ENCODE measurements at places on chromosomes 2 and 18.

DNA sequence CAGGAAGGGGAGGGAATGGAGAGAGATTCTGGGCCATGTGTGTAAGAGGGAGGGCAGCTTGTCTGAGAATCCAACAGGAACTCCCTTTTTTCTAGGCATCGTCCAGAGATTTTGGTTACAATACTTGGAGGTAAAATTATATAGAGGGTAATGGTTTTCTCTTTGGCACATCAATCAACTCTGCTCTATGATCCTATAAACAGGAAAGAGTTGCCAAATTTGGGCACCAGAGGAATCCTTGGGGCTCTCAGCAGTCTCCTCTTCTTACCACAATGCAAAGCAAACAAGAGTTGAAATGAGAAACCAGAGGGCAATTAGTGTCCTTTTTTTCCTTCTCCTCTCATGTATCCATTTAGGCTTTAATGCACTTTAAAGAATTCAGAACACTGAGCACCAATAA lies 243.4 kb downstream of the SLC8A1 start:
- no peak for DNase-seq

DNA sequence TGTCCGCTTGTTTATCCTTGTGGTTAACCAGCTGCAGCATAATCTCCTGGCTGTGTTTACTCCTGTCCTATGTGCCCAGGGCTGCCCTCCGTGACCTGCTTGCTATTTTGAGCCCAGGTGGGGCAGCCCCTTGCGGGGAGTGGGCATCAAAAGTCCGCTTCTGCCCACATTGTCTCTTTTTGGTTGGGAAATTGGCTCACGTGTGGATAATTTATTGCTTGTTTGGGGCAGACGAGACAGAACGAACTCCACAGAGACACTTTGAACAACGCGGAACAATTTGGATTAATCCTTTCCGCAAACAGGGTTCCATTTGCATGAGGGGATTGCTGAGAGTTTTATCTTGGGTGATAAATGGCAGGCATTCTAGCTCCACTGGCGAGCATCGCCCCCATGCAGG lies 8.1 kb upstream of the CXCR4 start:
- no peak for DNase-seq

DNA sequence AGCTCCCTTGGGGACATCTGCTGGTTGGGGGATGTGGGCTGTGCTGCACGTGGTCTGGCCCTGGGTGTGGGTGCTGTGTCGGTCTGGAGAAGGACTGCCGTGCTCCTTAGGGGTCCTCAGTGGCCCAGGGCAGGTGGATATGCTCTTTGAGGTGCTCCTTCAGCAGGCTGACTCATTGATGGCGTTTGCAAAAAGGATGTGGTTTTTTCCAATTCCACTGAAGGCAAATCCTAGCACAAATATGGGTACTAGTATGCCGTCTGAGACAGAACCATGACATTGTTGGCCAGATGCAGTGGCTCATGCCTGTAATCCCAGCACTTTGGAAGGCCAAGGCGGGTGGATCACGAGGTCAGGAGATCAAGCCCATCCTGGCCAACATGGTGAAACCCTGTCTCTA lies 3.3 kb downstream of the PPP1R7 start:
- no peak for DNase-seq

DNA sequence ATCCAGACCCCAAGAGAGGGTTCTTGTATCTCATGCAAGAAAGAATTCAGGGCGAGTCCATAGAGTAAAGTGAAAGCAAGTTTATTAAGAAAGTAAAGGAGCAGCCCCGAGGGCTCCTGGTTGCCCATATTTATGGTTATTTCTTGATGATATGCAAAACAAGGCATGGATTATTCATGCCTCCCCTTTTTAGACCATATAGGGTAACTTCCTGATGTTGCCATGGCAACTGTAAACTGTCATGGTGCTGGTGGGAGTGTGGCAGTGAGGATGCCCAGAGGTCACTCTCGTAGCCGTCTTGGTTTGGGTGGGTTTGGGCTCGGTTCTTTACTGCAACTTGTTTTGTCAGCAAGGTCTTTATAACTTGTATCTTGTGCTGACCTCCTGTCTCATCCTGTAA lies 750.2 kb upstream of the FANCL start:
- no peak for DNase-seq

- no peak for DNase-seq
Observed at GRCh38 chr2:42049221-42050009, 1.6 kb downstream of the PKDCC start.

DNA sequence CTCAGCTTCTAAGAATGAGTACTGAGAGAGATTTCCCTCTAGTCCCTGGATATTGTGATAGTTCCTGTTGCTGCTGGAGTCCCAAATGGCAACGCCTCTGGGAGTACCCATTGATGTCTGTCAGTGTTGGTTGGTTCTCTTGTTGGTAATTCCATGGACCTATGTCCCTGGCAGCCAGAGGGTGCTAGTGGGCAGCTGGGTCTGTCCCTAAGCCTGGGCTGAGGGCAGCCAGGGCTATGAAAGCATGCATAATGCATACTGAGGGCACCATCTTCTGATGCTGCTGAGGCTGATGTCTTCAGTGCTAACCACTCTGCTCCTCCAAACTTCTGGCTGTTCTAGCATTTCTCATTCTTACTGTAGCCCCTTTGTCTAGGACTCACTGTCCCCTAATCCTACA lies 35.9 kb downstream of the NABP1 start:
- DNase-seq: no peak

GRCh38 chr2:110863726-110864125 lies 131.4 kb downstream of the ACOXL start:
- DNase-seq: no peak

DNA sequence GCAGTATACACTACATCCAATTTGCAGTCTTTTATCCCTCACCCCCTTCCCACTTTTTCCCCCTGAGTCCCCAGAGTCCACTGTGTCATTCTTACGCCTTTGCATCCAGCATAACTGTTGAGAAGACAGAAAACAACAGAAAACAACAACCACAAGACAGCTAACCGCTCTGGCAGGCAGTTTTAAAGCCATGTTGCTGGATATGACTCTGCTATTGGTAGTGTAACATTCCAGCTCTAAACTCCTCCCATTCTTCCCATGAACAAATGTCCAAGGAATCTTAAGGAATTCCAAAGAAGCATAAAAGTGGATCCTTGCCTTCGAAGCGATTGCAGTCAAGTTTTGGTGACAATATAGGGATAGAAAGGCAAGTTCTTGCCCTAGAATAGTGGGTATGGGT lies 599.1 kb downstream of the NYAP2 start:
- no peak for DNase-seq

DNA sequence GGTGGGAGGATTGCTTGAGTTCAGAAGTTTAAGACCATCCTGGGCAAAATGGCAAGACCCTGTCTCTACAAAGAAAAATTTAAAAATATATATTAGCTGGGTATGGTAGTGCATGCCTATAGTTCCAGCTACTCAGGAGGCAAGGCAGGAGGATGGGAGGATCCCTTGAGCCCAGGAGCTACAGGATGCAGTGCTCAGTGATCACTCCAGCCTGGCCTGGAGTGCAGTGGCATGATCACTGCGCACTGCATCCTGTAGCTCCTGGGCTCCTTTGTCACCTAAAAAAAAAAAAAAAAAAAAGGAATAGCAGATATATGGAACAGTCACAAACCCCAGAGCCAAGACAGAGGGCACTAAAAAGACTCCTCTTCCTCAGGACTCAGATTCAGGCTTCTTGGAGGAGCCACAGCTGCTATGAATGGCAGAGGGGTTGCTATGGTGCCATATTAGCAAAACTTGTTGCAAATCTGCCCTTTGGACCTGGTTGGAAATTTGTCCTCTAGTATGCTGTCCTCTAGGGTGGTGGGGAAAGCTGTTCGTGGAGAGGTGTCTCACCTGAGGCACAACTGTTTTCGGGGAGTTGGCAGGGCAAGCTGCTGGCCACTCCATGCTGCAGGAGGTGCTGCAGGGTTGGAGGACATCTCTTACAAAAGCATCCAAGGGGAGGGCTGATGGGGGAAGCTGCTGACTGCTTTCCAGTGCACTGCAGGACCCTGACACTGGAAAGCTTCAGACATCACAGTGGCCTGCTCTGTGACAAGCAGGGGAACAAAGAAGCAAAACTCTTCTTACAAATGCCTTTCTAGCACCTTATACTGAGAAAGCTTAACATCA lies 22.7 kb downstream of the CYP20A1 start:
- no peak for DNase-seq

DNA sequence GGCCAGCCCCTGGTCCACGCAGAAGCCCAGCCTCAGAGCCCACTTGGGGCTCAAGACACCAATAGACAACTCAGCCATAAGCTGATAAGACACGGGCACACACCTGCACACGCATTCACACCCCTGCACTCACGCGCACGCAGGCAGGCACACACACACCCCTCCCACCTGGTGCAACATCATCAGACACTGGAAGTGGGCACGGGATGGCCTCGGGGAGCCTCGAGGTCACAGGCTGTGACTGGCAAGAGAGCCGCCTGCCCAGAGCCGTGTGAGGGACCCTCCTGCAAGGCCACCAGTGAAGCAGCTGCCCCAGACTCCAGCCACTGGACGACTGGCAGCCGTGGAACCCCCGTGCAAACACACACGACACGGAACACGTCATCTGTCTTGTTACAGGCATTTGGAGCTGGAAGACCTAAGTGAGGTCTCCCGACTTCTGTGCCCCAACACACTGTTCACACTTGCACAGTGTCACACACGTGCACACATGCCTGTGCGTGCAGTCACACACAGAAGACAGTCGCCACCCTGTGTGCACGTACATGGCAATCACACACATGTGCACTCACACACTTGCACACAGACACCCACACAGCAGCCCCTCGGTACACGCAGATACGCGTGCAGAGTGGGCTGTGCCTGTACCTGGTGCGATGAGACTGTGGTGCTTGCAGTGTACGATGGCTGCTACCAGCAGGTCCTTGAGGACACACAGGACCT lies 959 bp downstream of the MAB21L4 start:
- no peak for DNase-seq

GRCh38 chr2:168732506-168732905 lies 69.9 kb upstream of the NOSTRIN start:
- no peak for DNase-seq

DNA sequence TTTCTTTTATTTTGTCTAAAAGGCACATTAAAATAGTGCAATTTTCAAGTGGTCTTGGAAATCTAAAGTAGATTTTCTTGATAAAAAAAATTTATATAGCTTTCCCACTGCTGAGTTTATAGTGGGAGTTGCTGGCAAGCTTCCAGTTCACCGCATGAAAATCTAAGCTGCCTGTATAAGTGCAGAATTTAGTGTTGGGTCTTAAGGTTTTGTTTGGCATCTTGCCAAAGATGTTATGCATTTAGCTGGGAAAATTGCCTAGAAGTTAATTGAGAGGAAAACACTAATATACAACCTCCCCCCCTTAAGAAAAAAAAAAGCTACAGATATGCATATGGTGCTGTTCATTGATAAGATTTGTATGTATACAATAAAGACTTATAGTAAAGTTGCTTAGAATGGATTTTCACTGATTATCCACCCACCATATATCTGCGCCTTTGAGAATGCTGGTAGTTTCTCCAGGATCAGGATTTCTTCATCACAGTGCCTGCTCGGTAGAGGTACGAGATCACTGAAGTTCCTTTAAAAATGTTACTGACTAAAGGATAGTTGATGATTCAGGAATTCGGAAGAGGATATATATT lies 803.2 kb upstream of the POU3F3 start:
- no peak for DNase-seq

DNA sequence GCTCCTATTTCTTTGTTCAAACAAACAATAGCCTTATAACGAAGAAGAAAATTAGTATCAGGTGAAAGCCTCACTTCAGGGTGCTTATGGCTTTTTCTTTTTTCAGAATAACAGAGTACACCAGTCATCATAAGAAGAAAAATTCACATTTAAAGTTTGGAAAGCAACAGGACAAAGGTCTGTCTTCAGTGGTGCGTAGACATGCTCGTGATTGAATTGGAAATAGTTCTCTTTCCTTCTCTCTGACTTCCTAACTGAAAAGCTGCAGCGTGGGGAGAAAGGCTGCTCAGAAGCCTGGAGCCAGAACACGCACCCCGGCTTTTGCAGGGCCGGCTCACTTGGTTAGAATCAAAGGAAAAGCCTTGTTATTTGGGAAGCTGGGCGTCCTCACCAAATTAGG lies 127.6 kb upstream of the ZNF516 start:
- no peak for DNase-seq

DNA sequence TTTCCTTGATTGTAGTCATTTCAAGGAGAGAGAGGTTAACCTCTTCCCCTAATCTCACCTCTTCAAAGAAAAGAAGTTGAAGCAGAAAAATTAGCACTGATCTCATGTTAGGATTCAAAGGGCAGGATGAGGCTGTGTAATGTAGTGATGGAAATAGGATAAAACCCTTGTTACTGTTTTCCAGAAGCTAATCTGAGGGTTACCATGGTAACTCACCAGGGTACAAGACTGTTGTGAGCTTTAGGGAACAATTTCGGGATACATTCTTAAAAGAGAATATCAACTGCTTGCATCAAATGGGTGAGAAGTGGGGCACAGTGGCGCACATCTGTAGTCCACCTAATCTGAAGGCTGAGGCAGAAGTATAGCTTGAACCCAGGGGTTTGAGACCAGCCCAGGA lies 64.9 kb upstream of the SLC39A10 start:
- DNase-seq: no peak

GRCh38 chr2:184305105-184305504 lies 293.2 kb upstream of the ZNF804A start:
- DNase-seq: no peak

GRCh38 chr18:54254265-54254758 lies 15.0 kb upstream of the POLI start:
- no peak for DNase-seq

GRCh38 chr2:155600296-155600695 lies 732.2 kb downstream of the NR4A2 start:
- no peak for DNase-seq

- DNase-seq: no peak
Observed at GRCh38 chr2:86622519-86623042, 1.1 kb downstream of the RNF103 start.

- no peak for DNase-seq
Observed at GRCh38 chr2:150046810-150047209, 440.7 kb downstream of the RND3 start.

DNA sequence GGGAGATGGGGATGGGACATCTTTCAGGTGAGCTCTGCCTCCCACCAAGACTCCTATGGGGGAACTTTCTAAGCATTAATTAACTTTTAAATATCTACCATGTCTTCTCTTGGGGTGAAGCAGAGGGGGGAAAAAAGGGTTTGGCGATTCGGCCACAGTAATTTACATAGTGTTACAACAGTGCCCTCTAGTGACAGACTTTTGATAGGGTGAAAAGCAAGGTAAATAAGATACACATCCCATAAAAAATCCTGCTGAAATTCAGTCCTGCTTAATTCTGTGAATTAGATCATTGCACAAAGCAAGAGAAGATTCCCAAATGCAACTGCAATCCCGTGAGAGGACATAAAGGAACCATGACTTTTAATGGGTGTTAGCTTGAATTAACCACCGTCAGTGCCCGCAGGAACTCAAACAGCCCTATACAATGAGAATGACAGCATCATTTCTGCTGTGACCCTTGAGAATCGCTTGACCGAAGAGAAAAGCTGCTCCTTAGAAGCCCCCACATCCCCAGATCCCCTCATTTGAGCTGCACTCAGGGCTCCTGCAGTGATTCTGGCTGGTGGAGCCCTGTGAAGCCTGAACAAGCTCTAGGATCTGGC lies 32.8 kb downstream of the FAM124B start:
- DNase-seq: no peak

All from activated CD8-positive, alpha-beta memory T cell treated with anti-CD3 and anti-CD28 coated beads for 4 hours (primary cell).